Activated CD4-positive, CD25-positive, alpha-beta regulatory T cell treated with anti-CD3 and anti-CD28 coated beads, Interleukin-2, amount 50 U/mL, for 16 hours (primary cell): ENCODE measurements at places on chromosomes 4 and X.

DNA sequence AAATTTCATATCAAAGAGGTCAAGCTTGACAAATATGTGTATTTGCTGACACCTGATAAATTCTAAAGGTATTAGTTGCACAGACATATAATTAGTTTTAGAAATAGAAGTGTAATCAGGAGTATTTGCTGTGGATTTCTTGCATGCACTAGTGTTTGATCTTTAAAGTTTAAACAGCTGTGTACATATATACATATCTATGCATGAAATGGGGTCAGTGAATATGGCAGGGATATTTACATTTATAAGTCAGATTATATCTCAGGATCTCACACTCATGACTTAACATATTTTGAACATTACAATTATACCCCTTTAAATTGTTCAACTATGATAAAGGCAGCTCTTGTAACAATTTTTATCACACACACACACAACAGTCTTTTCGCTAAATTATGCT is 547.4 kb upstream of the ACTRT1 start:
- no peak for DNase-seq

- no peak for DNase-seq
These were observed 44.1 kb upstream of the TLR3 start for GRCh38 chr4:186024637-186025407.

GRCh38 chr4:169668069-169668721 is 47.8 kb downstream of the CLCN3 start:
- no peak for DNase-seq

DNA sequence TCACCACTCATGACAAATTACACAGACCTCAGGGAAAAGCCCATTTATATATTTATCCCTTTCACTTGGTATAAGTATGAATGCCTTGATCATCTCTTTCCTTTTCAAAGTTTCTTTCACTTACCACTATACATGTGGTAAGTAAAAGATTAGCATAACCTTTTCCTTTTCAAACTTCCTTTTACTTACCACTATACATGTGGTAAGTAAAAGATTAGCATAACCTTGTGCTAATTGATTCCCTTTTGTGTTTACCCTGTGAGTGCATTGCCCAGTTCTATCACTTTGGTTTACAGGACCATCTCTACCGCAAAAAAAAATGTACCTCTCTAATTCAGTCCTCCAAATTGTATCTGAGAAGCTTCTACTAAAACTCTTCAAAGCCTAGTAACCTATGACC is 32.7 kb upstream of the TCEANC start:
- DNase-seq: no peak

DNA sequence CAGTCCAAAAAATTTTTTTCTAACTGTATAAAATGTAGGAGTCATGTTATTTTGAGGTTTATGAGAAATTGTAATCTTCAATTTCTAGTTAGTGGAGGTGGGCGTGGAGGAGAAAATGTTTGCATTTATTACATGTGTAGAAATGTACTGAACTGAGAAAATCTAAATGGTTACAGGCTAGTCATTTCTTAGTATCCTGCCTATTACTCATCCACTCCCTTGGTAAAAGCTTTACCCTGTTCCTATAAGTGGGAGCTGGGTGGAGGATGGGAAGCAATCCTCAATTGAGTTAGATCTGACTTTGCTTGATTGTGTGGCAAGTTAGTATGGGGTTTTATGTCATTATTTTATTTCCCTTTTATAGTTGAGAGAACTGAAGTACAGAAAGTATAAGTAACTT is 73.8 kb downstream of the POLA1 start:
- DNase-seq: no peak

- no peak for DNase-seq
These were observed 5.0 kb downstream of the RPL36A start for GRCh38 chrX:101395789-101396188.

- DNase-seq: no peak
These were observed 207.0 kb downstream of the LDB2 start for GRCh38 chr4:16691450-16691849.

- no peak for DNase-seq
These were observed 56.4 kb upstream of the TMEM150C start for GRCh38 chr4:82618103-82618720.

GRCh38 chr4:88965053-88965452 is 91.9 kb downstream of the FAM13A start:
- no peak for DNase-seq

DNA sequence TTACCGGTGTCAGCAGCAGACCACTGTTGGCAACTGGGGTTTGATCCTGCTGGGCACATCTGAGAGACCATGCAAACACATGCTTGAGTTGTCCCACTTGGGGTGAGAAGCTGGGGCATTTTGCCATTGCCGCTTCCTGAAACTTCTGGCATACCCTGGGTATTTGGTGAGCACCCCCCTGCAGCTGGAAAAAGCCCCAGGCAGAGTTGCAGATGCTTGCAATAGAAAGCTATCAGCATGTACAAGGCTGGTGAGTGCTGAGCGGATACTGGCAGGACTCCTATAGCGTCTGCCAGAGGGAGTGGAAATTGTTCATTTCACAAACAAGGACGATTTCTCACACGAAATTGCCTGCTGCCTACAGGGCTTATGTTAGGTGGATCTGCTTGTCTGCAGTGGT is 32.3 kb downstream of the SUPT20HL1 start:
- no peak for DNase-seq

DNA sequence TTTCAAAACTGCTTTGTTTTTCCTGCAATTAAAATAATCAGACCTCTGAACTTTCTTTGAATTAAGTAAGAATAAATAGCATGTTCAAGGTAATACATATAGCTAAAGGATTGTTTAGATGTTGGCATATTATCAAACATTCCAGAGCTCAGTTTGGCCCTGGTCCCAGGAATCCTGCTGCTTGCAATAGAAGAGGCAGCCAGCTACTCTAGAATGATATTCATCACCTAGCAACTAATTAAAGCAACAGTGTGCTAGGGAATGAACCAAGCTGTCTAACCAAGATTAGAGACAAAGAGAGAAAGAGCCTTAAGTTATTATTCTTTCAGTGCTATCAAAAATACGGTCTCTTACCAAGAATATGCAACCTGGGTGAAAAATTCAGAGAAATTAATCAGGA is 460.9 kb downstream of the GABRG1 start:
- DNase-seq: no peak

DNA sequence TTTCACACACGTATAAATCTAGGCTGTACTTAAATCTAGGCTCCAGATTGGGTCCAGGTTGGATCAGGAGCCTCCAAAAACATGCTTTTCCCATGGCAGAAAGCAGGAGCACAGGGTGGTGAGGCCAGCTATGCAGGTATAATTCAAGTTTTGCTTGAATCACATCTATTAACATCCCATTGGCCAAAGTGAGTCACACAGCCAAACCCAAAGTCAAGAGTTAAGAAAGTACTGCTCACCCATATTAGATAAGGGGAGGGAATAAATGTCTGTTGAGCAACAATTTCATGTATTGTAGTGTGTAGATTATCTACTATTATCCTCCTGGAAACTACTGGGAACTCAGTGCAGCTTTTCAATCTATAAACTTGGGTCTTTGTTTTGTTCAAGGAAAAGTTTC is 12.8 kb downstream of the SUPT20HL2 start:
- no peak for DNase-seq

DNA sequence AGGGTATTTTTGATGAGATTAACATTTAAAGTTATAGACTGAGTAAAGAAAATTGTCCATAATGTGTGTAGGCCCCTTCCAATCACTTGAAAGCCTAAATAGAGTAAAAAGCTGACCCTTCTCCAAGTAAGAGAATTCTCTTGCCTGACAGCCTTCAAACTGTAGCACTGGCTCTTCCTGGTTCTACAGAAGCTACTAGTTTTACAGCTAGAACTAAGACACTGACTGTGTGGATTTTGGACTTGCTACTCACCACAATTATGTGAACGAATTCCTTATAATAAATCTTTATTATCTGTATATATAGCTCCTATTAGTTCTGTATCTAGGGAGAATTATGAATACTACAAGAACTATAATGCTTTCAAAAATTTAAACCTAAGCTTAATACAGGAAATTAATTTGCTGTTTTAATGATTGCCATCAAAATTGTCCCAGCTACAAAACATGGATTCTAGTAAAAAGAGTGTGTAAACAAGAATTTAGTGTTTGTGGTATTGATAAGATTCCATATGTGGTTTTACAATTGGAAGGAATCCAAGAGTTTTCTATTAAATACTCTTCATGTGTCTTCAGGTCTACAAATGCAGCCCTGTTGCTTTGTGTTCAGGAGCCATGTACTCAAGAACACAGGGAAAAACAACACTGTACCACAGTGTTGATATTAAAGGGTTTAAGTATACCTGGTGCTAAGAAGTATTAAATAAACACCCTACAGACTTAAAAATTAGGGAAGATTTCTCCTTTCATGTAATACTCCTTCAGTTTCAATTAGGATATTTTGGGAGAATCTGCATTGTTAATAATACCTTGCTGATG is 366.5 kb downstream of the CXXC4 start:
- no peak for DNase-seq

- DNase-seq: no peak
These were observed 63.8 kb downstream of the SRPX start for GRCh38 chrX:38156838-38157237.

- DNase-seq: no peak
These were observed 993.1 kb downstream of the RPA4 start for GRCh38 chrX:97876697-97877407.

DNA sequence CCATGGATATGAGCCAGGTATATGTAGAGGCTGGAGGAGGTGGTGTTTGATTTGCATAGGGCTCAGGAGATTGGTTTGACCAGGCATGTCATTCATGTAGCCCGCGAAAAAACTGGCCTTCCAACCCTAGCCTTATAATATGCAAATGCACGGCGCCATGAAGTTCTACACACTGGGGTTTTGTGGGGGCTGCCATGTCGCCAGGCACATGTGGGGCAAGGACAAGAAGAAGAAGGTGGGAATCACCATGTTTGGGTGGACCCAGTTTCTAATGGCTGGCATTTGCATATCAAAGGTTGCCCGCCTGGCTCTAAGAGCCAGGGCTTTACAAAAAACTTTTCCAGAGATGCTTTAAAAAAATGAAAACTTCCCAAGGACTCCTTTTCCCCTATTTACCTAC is 1251.0 kb downstream of the PCDH18 start:
- no peak for DNase-seq
